NCI-H1105 treated with DMSO at 0.1 percent for 48 hours (cell line): ENCODE measurements at places on chromosomes 12 and 14.

- peak; percentile 86 for DNase-seq
Observed at GRCh38 chr14:38405851-38406635, 150.2 kb upstream of the CLEC14A start.

DNA sequence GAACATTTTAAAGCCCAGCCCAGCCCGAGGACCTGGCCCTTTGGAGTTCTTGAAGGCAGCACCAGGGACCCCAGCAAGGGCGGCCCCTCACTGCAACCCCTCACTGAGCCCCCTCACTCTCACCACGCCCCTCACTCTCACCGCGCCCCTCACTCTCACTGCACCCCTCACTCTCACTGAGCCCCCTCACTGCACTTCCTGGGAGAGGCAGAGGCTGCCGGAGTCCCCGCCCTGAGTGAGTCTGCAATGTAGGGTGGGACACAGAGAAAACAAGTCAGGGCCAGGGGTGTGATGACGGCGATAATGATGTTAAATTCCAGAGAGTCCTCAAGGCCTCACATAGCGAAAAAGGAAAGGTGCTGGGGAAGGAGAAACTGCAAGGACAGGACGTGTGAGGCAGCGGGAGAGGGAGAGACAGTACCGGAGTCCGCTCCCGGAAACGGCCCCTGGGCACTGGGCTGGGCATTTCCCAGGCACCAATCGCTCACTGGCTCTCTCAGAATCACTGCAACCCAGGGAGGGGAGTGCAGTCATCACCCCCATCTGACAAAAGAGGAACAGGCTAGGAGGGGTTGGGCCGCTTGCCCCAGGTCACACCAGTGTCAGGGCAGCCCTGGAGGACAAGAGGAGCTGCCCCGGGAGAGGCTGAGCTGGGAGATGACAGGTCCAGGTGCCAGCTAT is 24.9 kb downstream of the CCDC88C start:
- DNase-seq: no peak

GRCh38 chr12:53825246-53826081 is 73.7 kb upstream of the CISTR start:
- no peak for DNase-seq

DNA sequence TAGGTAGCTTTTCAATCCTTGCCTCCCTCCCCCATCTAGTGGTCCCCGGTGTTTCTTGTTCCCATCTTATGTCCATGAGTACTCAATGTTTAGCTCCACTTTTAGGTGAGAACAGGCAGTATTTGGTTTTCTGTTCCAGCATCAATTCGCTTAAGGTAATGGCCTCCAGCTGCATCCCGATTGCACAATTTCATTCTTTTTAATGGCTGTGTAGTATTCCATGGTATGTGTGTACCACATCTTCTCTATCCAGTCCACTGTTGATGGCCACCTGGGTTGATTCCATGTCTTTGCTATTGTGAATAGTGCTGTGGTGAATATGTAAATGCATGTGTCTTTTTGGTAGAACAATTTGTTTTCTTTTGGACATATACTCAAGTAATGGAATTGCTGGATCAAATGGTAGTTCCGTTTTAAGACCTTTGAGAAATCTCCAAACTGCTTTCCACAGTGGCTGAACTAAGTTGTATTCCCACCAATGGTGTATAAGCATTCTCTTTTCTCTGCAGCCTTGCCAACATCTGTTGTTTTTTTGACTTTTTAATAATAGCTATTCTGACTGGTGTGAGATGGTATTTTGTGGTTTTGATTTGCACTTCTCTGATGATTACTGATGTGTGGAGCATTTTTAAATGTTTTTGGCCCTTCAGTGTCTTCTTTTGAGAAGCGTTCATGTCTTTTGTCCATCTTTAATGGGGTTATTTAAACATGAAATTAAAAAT is 34.2 kb upstream of the ASPG start:
- no peak for DNase-seq

DNA sequence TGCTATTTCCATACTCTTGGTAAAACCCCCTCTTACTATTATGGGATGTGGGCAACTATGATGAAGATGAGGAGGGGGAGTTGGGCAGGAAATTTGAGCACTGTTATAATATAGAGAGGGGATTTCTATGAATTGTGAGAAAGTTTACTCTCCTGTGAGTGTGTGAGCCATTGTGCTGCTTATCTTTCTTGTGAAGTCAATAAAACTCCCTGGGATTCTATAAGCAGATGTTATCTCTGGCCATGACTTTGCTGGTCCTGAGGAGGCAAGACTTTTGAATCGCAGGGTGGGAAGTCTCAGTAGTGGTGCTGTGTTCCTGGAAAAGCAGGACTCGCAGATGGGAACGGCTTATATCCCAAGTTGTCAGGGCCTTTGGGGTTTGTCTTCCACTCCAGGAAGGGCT is 62.2 kb downstream of the EMP1 start:
- DNase-seq: no peak
